Left renal pelvis (tissue), 4 donors: ENCODE measurements at places on chromosomes 11 and 22. TPM values are rescaled to one million over a fixed set of nuclear protein-coding genes. Genes with fewer than 3 reads are reported as not detected.

NOX4 gene
- 50.3 TPM for polyA plus RNA-seq

TUG1 gene
- polyA plus RNA-seq, result 245 TPM

IL18 gene
- 1.6 TPM for polyA plus RNA-seq

MPZL3 gene
- polyA plus RNA-seq, result 2.4 TPM

YPEL1 gene
- polyA plus RNA-seq, result 16.6 TPM

PRR5L gene
- 12.9 TPM for polyA plus RNA-seq

KREMEN1 gene
- polyA plus RNA-seq, result 11.8 TPM

GRCh38 chr22:36125434-36125833, 35.1 kb downstream of the APOL3 start:
- no peak for DNase-seq

DNA sequence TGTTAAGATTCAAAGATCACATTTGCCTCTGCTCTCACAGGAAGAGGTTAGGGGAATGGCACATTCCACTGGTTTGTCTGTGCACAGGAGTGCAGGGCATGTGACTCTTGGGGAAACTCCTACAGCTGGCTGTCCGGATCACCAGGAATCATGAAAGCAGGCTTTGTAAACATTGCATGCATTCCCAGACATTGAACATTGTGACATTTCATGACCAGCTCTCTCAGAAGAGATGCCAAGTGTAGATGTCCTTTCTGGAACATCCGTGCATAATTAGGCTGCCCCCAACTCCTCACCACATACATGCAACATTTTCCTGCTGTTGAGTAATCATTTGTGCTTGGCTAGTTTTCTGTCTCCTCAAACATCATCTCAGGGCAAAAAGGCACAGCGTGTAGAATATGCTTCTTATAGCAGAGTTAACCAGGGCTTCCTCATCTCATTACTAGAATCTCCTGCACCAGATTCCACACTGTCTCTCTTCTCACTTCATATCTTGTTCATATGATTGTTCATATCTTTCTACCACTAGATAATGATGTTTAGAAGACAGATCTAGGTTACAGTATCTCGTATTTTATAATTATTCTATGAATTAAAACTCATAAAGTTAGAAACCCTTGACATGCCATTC, 694.7 kb downstream of the NTM start:
- peak; percentile 53 for DNase-seq

GRCh38 chr11:82864268-82864667, 36.0 kb downstream of the PRCP start:
- no peak for DNase-seq

DNA sequence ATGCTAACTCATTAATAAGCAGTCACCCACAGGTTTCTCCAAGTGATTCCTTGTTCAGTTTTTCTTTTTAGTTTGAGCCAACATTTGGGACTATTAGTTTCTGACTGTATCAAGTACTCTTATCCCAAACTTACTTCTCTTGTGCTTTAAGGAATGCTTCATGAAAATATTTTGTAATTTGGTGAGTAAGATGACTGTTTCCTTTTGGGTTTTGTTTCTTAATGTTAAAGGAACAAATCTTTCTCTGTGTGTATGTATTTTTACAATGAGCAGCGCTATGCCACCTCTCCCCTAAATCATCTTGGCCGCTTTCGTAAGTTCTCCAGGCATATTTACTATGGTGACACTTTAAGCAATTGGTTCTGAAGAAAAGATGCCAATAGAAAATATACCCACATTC, 72.4 kb downstream of the LDLRAD3 start:
- DNase-seq, result no peak

DNA sequence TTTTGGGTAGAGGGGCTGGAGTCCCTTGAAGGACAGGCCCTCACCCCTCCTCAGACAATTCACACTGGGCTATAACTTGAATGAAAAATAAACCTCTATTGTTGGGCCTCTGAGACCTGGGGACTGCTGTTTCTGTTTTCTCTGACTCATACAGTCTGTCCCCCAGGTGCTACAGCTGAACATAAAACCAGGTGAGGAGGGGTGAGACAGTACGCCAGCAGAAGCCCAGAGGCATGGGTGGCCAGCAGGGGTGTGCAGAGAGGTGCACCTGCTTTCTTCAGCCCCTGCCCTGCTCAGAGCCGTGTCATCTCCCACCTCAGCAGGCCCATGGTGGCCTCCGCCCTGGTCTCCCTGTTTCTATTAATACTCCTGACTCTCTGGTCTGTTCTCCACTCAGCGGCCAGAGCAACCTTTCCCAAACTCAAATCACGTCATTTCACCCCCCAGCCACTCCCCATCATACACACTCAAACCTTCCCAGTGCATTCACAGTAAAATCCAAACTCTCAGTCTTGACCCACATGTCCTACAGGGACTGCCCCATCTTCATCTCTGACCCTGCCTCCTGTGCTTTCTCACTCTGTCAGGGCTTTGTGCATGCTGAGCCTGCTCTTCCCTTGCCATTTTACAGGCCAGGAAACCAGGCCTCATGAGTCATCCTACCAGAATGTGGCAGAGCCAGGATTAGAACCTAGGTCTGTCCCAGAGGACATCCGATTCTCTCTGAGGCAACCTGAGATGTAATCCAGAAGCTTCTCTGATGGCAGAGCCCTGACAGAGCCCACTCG, 5.4 kb upstream of the IL2RB start:
- DNase-seq, result no peak

DNA sequence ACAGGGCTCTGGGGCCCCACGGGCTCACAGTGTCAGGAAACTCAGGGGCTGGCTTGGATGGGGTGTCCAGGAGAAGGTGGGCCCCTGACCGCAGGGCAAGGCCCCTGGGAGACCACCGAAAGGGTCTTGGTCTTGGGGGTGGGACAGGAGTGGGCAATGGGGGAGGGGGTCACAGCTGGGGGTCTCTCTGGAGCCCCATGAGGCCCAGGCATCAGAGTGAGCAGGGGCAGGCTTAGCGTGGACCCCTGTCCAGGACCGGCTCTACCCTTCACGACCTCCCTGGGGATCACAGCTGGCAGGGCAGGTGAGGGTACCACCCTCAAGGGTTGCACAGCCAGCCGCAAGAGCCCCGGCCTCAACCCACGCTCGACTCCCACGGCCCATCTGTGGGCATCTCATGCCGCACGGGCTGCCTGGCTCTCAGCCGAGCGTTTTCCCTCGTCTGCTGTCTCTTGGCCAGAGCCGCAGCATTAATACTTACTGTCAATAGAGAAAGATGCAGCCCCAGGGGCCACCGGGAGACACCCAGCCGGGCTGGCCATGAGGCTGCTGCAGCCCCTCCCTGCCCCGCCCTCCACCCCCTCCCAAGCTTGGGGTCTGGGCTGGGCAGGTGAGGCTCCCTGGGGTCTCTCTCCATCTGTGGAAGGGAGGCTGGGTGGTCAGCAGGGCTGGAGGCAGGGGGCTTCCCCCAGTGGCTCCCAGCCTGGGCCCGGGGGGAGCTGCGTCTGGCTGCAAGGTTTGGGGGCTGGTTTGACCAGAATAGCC, 662 bp downstream of the MUC5B start:
- DNase-seq, result no peak

- no peak for DNase-seq
These were observed 9.6 kb downstream of the ADM start for GRCh38 chr11:10314199-10315072.

DNA sequence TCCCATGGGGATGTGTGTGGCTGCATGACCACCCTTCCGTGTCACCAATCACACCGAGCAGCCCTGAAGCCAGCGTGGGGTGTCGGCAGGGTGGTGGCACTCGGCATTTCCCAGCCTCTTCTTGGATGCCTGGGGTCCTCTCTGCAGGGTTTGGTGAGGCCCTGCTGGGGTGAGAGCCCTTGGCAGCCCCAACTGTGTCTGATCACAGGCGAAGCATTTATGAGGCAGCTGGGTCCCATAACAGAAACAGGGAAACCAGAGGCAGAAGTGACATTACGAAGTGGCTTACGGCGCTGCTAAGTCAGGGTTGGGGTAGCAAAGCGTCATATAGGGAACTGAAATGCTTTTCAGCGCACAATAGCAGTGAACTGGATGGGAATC, 92.3 kb upstream of the SEPTIN5 start:
- DNase-seq, result no peak

DNA sequence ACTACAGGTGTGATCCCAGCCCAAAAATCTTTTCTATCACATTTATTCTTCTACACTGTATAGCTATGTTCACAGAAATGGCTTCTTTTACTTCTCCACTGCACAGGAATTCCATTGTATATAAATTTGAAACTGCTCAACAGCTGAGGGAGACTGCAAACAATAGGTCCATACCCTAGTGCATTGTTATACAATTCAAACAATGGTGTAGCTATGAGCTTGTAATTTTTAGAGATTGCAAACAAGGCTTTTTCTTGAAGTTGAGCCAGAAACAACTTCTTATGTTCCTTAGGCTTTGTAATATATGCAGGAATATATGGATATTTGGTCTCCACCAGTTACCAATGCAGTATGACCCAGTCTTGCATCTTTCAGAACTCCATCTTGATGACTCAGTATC, 19.5 kb upstream of the SIK3 start:
- no peak for DNase-seq

- peak; percentile 51 for DNase-seq
These were observed 1.3 kb upstream of the STX3 start for GRCh38 chr11:59753650-59754493.

DNA sequence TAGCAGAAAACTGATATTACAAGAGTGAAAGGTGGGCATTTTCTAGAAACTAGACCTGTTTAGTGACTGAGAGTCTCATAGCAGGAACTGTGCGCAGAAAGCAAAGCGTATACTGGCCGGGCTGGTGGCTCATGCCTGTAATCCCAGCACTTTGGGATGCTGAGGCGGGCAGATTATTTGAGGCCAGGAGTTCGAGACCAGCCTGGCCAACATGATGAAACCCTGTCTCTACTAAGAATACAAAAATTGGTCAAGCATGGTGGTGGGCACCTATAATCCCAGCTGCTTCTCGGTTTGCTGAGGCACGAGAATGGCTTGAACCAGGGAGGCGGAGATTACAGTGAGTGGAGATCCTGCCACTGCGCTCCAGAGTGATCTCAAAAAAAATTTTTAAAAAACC, 1.8 kb upstream of the NUP98 start:
- DNase-seq, result no peak

DNA sequence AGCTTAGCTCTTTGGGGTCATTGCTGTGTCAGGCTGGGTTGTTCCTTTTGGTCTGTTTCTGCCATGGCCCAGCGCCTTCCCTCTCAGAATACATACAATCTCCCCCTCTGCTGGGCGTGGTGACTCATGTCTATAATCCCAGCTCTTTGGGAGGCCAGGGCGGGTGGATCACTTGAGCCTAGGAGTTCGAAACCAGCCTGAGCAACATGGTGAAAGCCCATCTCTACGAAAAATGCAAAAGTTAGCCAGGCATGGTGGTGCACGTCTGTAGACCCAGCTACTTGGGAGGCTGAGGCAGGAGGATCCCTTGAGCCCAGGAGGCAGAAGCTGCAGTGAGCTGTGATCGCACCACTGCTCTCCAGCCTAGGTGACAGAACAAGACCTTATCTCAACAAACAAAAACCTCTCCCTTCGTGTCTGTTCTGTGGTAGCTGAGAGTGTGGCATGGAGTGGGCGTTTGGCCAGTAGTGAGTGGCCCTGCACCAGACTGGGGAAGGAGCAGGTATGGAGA, 46.7 kb upstream of the RAB1B start:
- no peak for DNase-seq

GRCh38 chr22:29218758-29219408, 13.2 kb downstream of the EMID1 start:
- DNase-seq, result no peak

DNA sequence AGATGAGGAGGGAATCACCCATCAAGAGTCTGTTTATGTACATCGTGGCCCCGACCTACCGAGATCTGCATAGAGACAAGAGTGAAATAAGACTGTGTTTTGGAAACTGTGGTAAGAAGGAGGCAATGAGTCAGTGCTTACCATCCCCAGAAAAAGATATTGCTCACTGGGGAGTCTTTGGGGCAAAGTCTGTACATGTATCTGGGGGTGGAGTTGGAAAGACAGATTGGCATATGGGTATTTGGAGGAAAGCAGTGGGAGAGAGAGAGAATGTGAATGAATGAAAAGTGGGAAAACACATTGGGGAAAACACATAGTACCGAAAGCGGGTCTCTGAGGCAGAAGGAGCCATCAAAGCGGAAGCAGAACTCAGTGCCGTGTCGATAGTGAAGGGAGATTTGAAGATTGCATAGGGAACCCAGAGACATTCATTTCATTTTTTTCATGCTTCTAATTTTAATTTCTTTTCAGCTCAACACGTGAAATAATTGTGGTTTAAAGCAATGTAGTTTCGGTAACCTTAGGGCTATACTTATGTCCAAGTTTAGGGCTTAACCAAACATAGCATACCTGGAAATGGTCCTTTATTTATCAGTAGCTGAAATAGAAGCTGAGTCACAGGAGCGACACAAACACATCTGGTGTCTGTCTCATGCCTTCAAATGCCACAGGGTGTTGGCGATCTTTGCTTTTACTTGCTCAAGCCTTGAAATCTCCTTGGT, 98.6 kb upstream of the CD44 start:
- no peak for DNase-seq

- DNase-seq, result no peak
These were observed 24.0 kb downstream of the TSPAN18 start for GRCh38 chr11:44750551-44751465.

DNA sequence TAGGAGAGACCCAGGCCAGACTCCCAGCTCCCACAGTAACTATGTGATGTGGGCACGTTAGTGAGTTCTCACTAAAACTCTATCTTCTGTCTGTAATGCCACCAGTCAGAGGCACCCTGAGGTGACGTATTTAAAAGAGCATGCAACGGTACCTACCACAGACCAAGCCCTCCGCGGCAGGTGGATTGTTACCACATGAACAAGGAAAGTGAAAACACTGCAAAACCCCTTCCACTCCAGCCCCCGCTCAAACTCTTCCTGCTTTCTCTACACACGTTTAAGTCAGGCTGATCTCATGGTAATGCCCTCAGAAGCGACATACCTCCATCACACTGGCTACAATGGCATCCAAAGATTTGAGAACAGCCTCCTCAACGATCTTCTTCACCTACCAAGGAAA, 36.7 kb downstream of the SERPIND1 start:
- DNase-seq, result no peak

- no peak for DNase-seq
These were observed 24.4 kb upstream of the FBLN1 start for GRCh38 chr22:45478108-45478771.

GRCh38 chr11:132892876-132893275, 639.4 kb downstream of the OPCML start:
- no peak for DNase-seq

DNA sequence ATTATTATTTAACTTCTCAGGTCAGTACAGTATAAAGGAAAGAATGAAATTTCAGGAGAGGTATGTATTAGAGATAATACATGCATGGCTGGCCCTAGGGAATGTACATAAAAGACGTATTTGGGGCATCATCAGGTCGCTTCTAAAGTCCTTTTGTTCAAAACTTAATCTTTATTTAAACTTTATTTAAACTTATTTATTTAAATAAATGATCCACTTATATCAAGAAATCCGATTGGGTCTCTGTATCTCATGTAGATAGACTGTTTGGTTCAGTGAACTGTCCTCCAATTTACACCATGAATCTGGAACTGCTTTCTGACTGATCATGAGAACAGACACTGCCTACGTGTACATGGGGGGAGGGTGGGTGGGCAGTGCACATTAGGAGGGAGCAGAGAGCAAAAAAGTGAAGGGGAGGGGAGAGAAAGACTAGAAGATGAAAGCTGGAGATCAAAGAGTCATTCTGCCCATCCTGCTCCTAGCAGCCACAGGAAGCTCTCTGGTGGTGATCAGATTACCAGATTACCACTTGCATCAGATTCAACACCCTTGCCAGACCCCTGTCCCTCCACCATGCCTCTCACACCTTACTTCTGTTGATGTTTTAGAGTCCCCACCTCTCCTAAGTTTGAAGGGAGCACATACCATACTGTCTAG, 92.1 kb upstream of the MTMR2 start:
- no peak for DNase-seq
